ENCODE measurements at places on chromosomes 1 and 21. TPM values are rescaled to one million over a fixed set of nuclear protein-coding genes. Genes with fewer than 3 reads are reported as not detected.

- no peak for DNase-seq
Observed at GRCh38 chr1:7654725-7655124, 116.4 kb upstream of the VAMP3 start.

DNA sequence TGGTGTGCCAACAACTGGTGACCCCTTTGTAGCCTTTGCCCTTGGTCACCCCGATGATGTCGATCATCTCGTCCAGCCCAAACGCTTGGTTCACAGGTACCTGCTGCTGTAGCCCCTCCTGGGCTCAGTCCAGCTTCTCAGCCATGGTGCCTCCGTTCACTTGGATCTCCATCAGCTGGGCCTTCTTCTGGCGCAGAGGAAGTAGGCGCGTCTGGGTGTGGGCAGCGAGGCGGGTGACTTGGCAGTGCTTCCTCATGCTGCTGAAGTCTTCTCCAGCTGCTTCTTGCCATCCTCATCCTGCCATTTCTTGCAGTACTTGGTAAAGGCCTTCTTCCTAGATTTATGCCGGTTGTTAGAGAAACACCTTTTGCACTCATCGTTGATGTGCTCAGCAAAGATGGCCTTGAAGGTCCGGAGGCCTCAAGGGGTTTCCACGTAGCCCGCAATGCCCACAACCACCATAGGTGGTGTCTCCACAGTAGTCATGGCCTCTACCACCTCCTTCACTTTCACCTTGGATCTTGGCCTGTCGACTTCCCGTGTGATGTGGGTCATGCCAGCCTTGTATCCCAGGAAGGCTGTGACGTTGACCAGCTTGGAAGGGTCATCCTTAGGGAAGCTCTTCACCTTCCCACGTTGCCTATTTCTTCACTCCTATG, 13.0 kb downstream of the DOP1B start:
- DNase-seq, result no peak

GRCh38 chr1:104018922-104019674, 269.4 kb downstream of the AMY1C start:
- DNase-seq, result no peak

- no peak for DNase-seq
Observed at GRCh38 chr1:206947255-206947654, 989 bp upstream of the PIGR start.

The PLA2G2F gene
- not detected for total RNA-seq

- no peak for DNase-seq
Observed at GRCh38 chr1:217029281-217030157, 306.3 kb upstream of the ESRRG start.

The ALG14 gene
- 3.1 TPM for total RNA-seq

GRCh38 chr1:162035241-162035640, 11.6 kb upstream of the OLFML2B start:
- no peak for DNase-seq

The PKLR gene
- not detected for total RNA-seq

DNA sequence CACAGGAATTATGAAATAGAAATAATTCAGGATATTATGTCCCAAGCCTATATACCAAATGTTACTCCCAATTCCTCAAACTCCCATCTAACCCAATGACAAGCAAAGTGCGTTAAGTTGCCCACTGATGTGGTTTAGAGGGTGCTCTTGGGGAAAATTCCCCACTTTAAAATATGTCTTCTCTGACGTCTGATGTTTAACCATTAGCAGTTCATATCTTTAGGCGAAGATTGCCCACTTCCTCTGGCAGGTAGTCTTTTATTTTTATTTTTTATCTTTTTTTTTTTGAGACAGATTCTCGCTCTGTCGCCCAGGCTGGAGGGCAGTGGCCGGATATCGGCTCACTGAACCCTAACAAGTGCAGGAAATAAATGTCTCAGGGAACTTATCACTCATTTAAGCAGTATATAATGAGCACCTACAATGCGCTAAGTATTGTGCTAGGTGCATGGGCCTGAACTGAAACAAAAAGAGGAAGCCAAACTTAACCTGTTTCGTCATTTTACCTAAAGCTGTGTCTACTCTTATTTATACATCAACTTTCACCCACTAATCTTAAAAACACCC, 1.3 kb upstream of the LYST start:
- DNase-seq, result peak; percentile 26

GRCh38 chr1:31733389-31734219, 29.8 kb upstream of the COL16A1 start:
- no peak for DNase-seq

The DNASE2B gene
- not detected for total RNA-seq

The UBL4B gene
- not detected for total RNA-seq

GRCh38 chr1:50155541-50155940, 46.8 kb downstream of the ELAVL4 start:
- no peak for DNase-seq

- peak; percentile 8 for DNase-seq
Observed at GRCh38 chr1:176949033-176949662, 215.4 kb downstream of the ASTN1 start.

- no peak for DNase-seq
Observed at GRCh38 chr1:9357958-9358357, 65.3 kb downstream of the SPSB1 start.

- DNase-seq, result no peak
Observed at GRCh38 chr1:6489383-6489765, 2.1 kb downstream of the PLEKHG5 start.

The EXO1 gene
- 49.2 TPM for total RNA-seq

All from activated T-helper 2 cell treated with anti-CD3 and anti-CD28 coated beads, Interferon-gamma antibody, Interleukin-2, Interleukin-4, amounts not matched to agents 10 μg/mL and 5 μg/mL and 100 μg/mL, durations not matched to agents 14 hours and 24 hours and 36 hours (primary cell).